ENCODE measurements at places on chromosomes 13 and 19.

DNA sequence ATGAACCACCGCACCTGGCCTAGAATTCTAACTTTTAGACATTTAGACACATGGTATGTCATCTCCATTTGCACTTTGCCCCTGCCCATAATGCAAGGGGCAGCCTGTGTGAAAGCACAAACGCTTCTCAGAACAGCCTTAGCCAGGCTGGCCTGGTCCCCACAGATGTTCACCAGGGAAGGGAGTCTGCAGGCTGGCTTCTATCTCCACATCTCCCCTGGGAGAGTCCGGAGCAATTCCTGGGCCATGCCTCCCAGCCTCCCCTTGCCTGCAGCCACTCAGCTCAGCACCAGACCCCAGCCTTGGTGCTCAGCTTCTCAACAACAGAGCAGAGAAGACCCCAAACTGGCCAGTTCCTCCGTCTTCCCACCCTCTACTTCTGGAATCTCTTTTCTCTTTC, 21.7 kb upstream of the LSM14A start:
- DNase-seq, result no peak

- no peak for DNase-seq
Measured at GRCh38 chr19:55838906-55839305, 2.6 kb downstream of the NLRP4 start.

GRCh38 chr13:46913757-46914156, 16.9 kb upstream of the HTR2A start:
- DNase-seq, result no peak

DNA sequence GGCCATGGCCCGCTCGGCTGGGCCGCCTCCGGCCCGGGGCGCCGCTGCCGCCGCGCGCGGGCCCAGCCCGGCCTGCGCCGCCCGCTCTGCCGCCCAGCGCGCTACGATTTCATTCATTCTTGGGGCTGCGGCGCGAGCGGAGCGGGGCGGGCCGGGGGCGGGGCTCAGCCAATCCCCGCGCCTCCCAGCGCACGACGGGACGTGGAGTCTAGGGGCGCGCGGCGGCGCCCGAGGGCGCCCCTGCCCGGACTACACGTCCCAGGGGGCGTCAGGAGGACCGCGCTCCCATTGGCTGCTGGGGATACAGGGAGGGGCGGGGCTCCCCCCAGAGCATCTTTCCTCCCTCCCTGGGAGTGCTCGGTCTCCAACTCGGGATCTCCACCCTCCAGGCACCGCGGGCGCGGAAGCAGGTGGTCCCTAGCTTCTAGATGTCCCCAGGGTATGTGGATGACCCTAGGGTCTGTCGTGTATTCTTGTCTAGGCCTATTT, 5.6 kb upstream of the DPF1 start:
- DNase-seq, result peak; percentile 74

DNA sequence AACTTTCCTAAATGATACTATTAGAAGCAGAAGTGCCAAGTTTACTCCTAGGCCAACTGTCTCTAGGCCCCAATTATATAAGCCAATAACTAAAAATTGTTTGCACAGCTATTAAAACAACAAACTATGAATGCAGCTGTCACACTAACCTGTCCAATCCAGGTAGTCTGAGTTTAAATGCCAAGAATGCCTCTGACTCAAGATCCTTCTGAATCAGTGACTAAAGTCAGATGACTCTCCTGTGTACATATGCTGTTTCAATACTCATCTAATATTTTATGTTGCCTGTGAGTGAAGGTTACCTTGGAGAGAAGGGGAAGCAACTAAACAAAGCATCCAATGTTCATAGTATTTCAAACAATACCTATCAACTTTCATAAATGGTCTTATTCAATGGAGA, 257.0 kb downstream of the ENOX1 start:
- no peak for DNase-seq

- peak; percentile 89 for DNase-seq
Measured at GRCh38 chr19:57559404-57560025, at the start of gene ZNF550. ZNF550 (minus strand) TSS chr19:57559863; CDS start chr19:57559682, 181 bp downstream.

DNA sequence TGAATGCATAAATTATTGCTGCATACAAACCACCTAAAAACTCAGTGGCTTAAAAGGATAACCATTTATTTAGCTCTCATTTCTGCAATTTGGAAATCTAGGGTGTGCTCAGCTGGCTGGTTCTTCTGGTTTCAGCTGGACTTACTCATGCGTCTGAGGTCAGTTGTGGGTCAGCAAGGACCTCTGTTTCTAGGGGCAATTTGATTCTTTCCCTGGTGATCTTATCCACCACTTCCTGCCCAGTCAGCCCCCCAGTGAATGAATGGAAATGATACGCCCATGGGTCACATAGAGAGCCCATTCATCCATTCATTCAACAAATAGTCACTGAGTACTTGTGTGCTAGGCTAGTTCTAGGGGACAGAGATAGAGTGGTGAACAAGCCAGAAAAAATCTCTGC, 9.9 kb downstream of the FXYD5 start:
- no peak for DNase-seq

GRCh38 chr19:31252441-31252840, 96.8 kb downstream of the TSHZ3 start:
- DNase-seq, result no peak

DNA sequence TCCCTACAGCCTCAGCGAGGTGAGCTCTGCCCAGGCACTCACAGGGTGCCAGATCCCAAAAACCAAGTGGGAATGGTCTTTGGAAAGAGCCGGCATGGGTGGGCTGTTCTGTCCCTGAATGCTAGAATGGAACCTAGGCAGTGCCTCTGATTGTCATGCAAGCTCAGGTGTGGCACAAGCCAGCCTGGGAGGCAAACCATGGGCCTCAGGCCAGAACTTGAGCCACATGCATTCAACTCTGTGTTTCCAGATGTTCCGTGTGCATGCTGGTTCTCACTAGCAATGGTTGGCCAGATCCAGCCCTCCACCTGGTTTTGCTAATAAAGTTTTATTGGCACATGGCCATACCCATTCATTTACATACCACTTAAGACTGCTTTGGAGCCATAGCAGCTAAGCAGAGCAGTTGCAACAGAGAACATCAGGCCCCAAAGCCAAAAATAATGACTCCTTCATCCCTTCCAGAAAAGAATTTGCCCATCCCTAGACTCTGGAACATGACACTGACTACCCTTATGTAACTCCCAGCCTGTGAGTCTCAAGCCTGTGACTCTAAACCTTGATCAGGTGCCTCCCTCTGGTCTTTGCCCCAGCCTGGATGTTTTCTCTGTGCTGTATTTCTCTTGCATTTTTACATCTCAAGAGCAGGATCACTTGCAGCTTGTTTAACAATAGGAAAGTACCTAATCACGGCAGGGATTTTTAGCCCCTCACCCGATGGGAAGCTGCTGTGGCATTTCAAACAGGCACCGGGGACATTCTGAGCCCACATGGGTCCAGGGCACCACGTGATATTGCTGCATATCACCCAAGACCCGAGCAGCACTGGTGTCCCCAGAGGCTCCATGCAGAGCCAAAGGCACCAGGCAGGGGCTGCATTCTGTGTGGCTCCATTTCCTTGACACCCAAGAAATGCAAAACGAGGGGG, 55.4 kb upstream of the USE1 start:
- DNase-seq, result no peak

DNA sequence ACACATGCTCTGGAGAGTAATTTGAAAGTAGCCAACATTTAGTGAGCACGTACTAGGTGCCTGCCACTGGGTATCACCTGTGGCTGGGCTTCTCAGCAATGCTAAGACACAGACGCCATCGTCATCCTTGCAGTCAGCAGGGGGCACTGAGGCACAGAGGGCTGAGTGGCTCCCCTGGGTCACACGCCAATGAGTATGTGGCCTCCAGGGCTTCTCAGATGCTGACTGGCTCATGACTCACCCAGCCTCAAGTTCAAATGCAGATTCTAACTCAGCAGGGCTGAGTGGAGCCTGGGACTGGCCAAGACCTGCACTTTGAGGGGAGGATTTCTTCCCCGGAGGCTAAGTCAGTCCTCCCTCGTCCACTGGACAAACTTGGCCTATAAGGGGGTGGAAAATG, 115.1 kb upstream of the CACNA1A start:
- peak; percentile 2 for DNase-seq

DNA sequence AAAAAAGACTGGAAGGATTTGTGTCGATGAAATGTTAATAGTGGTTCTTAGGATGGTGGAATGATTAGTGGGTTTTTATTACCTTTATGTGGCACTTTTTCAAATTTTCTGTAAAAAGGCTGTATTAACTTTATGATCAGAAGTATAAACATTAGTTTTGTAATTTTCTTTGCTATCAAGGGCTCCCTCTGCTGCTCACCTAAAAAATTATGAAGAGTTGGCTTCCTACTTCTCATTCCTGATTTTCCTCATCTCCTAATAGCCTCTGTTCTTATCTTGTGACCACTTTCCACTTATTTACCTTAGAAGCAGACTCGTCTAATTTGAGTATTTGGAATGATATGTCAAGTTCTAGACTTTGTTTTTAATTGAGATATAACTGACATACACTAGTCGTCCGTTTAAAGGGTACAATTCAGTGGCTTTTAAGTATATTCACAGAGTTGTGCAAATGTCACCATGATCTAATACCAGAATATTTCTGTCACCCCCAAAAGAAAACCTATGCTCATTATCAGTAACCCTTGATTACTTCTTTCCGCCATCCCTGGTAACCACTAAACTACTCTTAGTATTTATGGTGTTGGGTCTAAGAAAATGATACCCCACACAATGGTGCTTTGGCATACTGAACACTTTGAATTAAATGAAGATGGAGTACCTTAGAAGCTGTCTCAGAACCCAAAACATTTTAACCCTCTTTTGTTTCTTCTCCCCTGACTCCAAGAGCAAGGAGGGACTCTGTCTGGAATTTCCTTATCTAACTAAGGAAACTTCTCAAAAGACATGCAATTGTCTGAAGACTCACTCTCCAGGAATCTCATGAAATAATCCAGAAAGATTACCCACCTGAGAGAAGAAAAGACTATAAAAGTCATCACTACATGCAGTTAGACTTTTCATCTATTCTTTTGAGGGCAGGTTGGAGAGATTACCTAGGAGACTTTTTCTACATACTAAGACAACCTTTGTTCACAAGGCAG, 311.3 kb downstream of the DLEU7 start:
- no peak for DNase-seq

DNA sequence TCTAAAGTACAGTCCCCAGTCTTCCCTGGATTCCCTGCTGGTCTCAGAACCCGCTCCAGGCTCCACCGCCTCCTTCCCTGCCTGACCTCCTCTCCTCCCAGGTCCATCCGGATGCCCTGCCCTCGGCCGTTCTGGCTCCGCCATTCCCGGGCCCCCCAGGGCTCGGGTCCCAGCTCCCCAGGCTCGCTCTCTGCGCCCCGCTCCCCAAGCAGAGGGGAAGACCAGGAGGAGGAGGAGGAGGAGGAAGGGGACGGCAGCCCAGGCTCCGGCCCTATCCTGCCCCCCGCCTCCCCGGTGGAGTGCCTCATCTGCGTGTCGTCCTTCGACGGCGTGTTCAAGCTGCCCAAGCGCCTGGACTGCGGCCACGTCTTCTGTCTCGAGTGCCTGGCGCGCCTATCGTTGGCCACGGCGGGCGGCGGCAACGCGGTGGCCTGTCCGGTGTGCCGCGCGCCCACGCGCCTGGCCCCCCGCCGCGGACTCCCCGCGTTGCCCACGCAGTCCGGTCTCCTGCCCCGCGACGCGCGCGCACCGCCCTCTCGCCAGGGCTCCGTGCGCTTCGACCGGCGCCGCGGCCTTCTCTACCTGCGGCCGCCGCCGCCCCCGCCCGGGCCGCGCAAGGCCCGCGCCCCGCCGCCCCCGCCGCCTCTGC, 647 bp downstream of the RNF225 start:
- no peak for DNase-seq

- no peak for DNase-seq
Measured at GRCh38 chr13:33139780-33140535, 123.7 kb downstream of the KL start.

DNA sequence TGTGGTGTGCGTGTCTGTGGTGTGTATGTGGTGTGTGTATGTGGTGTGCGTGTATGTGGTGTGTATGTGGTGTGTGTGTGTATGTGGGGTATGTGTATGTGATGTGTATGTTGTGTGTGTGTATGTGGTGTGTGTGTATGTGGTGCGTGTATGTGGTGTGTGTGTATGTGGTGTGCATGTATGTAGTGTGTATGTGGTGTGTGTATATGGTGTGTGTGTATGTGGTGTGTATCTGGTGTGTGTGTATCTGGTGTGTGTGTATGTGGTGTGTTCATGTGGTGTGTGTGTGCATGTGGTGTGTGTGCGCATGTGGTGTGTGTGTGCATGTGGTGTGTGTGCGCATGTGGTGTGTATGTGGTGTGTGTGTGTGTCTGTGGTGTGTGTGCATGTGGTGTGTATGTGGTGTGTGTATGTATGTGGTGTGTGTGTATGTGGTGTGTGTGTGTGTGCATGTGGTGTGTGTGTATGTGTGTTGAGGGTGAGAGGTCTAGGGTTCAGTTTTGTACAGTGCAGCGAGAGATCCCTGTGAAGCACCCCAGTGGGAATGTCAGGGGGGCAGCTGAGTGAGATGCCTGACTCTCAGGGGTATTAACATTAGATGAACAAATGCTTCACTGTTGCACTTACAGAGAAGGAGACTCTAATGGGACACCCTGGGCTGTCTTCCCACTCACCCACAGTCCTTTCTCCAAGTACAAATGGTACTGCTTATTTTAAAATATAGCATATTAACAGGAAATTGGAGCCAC, 61.3 kb upstream of the MEDAG start:
- no peak for DNase-seq

- DNase-seq, result no peak
Measured at GRCh38 chr13:37288057-37288720, 182.7 kb upstream of the CSNK1A1L start.

GRCh38 chr19:22088541-22089144, 36.4 kb downstream of the ZNF257 start:
- DNase-seq, result no peak

DNA sequence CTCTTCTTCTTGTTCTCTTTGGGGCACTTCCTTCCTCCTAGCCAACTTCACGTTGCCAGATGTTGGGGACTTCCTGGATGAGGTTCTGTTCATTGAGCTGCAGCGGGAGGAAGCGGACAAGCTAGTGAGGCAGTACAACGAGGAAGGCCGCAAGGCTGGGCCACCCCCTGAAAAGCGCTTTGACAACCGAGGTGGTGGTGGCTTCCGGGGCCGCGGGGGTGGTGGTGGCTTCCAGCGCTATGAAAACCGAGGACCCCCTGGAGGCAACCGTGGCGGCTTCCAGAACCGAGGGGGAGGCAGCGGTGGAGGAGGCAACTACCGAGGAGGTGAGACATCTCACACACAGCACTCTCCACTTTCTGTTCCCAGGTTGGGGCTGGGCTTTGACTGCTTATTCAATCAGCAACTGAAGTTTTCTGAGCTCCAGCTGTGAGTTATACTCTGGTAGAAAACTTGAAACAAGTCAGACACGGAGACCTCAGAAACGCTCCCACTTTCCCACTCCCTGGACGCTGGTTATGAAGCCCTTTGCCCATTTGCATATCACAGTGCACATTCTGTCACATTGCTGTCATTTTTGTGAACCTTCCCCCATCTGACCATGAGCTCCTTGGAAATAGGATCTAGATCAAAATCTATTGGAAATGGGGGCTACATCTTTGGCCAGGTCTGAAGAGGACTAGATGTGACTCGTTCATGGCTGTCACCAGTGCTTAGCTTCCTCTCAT, 7.2 kb upstream of the CCDC97 start:
- DNase-seq, result peak; percentile 76
